Left lung (tissue), 14 donors: ENCODE measurements at places on chromosomes 3 and 15.

DNA sequence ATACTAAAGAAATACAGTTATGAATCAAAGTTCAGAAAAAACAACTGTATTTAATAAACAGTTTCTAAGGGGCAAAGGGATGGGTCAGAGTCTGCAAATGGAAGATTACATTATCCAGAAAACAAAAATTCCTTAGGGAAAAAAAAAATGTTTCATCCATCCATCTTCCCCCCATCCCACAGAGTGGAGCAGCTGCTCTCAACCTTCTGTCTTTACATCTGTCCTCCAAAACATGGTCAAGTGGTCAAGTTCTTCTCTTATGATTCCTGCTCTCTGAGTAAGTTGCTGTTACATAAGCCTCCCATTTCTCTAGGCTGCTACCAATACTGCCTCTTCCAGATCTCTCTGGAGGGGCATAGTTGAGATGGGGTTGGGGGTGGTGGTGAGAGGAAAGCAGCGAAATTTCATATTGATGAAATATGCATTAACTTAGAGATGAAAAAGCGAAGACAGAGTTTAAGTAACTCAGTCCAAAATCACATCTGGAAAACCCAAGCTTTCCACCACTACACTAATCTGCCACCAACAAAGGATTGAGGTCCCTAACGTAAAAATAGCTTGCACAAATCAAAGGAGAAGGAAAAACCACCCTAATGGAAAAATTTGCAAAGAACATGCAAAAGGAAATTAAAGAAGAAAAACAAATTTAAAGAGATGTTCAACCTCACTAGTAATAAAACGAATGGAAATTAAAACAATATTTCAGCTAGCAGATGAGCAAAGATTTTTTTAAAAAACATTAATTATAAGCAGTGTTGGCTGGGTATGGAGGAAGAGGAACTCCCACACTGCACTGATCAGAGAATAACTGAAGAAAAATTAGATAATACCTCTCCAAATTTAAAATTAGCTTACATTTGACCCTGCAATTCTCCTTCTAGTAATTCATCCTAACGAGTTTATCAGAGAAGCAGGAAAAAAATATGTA lies 109.5 kb downstream of the ST8SIA2 start:
- DNase-seq, result no peak

GRCh38 chr3:133230195-133230594 lies 169.7 kb upstream of the BFSP2 start:
- DNase-seq, result no peak

DNA sequence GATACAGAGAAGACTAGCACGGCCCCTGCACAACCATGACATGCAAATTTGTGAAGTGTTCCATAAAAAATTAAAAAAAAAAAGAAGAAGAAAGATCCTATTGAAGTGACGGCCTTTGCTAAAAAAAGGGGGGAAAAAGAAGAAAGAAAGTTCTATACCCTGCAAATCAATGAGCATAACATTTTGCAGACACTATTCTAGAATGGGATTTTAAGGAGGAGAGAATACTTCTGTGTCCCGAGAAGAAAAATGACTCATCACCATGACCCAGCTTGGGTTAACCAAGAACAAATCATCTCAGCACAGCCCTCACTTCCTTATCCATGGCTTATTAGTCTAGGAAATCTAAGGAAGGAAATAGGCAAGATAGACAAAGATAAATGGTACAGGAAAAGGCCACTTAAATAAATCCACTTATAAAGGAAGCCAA lies 7.4 kb upstream of the SH3BP5 start:
- DNase-seq, result no peak

- DNase-seq, result no peak
Measured at GRCh38 chr15:39455471-39455991, 125.3 kb upstream of the THBS1 start.

DNA sequence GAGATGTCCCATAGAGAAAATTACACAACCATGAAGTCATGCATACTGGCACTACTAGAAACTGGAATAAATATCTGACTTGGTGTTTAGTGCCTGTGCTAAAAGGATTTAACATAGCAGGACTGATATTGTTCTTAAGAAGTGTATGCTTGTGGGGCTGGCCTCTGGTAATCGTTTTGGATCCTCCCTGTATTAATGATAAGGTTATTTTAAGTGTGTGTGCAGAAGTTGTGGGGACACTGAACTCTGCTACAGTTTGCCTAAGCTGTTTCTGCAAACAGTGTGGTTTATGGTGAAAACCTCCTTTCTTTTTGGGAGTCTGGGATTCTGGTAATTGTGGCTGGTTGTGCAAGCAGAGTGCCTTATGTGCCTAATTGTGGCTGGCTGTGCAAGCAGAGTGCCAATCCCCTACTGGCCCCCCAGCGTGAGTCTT lies 120.8 kb downstream of the CLASP2 start:
- DNase-seq, result no peak

GRCh38 chr15:77839456-77839855 lies 206.7 kb upstream of the LINGO1 start:
- no peak for DNase-seq

- no peak for DNase-seq
Measured at GRCh38 chr3:48478626-48479555, 25.1 kb downstream of the SHISA5 start.

DNA sequence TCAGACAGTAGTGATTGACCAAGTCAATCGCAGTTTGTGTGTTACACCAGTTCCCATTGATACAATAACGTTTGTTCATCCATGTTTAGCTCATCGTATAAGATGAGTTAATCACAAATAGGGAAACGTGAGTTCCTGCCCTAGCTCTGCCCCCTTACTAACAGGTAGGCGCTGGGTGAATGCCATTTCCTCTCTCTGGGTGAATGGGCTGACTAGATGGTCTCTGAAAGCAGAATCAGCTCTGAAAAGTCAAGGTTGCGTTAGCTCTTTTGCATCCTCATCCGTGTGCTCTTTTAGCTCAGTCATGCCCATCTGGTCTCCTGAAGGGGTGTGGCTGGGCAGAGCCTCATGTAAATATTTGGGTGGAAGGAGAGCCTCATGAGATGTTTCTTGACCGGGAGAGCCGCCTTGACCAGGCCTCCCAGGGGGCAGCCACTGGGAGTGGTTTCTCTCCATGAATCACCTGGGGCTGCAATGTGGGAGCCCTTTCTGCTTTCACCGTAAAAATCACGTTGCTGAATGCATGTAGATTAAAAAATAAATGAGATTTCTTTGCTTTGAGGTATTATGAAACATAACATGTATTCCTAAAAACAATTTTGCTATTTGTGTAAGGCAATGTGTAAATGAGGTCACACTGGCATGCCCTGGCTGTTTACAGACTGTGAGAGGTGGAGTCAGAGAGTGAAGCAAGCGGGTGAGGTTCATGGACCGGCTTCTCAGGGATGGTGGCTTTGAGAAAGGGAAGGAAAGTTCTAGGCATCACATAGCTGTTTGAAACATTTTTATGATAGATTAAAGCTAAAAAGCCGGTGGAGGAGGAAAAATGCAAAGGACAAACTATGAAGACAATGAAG lies 108.4 kb upstream of the RASGRP1 start:
- no peak for DNase-seq

DNA sequence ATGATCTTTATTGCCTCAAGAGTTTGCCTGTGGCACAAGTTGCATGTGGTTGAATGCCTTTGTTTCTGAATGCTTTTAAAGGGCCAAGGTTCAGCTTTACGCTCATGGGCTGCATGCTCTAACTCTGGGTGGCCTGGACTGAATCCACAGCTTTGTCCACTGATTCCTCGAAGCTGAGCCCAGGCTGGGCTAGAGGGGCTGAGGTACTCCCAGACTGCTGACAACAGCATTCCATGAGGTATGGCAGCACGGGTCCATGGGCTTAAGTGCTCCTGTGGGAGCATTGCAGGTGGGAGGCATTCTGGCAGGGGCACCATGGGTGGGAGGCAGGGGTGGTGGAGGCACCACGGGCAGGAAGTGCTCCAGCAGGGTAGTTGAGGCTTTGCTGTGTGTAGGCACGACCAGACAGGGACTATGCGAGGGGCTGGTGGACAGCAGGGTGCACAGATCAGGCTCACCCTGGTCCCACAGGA lies 61.6 kb downstream of the GLCE start:
- DNase-seq, result no peak

- DNase-seq, result no peak
Measured at GRCh38 chr15:75069301-75069925, 46.0 kb downstream of the PPCDC start.

GRCh38 chr15:91953432-91953831 lies 99.9 kb downstream of the SLCO3A1 start:
- DNase-seq, result no peak

GRCh38 chr3:58723173-58723572 lies 56.6 kb upstream of the FAM3D start:
- DNase-seq, result no peak

DNA sequence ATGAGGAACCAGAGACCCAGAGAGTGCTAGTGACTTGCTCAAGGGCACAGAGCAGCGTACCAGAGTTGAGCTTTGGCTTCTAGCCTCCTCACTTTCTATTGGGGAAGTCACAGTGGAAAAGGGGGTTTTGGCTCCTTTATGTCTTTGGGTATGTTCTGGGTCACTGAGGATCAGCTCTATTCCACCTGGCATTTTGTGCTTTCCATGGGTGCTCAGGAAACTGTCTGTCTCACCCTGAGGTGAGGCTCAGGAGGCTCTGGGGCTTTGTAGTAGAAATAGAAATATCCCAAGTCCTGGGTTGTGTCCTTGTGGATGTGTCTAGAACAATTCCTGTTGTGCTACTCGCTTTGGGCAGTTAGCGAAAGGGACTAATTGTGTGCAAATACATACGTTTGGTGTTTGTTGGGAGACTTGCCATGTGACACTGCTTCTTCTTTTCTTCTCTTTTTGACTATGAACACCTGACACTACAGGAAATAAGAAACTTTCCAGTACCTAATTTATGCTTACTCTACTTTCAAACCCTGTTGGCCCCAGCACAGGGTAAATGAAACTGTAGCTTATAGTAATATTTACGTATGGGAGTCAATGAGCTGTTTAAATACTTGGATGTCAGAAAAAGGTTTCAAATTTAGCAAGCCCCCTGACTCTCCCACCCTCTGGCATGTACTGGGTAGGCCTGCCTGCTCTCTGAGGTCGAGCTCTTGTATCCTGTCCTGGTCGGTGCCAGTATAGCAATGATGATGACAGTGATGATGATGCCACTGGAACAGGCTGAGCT lies 35.6 kb downstream of the SMAD3 start:
- DNase-seq, result no peak

DNA sequence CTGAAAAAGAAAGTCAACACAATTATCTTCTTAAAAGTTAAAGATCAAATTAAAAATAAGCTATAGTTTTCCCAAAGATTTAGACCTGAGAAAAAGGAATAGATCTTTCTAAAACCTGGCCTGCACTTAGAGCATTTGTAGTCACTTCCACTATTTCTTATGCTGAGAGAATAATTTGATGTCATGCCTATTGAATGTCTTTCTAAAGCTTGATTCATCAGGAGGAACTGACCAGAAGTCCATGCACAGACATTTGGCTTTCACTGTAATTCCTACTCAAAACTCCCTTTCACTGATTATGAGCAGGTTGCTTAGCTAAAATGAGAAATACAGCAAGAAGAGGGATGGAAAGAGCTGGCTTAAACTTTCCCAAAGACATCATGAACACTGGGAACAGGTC lies 4.3 kb downstream of the GREM1 start:
- no peak for DNase-seq

GRCh38 chr3:52055537-52056351 lies 627 bp downstream of the DUSP7 start:
- peak; percentile 65 for DNase-seq

DNA sequence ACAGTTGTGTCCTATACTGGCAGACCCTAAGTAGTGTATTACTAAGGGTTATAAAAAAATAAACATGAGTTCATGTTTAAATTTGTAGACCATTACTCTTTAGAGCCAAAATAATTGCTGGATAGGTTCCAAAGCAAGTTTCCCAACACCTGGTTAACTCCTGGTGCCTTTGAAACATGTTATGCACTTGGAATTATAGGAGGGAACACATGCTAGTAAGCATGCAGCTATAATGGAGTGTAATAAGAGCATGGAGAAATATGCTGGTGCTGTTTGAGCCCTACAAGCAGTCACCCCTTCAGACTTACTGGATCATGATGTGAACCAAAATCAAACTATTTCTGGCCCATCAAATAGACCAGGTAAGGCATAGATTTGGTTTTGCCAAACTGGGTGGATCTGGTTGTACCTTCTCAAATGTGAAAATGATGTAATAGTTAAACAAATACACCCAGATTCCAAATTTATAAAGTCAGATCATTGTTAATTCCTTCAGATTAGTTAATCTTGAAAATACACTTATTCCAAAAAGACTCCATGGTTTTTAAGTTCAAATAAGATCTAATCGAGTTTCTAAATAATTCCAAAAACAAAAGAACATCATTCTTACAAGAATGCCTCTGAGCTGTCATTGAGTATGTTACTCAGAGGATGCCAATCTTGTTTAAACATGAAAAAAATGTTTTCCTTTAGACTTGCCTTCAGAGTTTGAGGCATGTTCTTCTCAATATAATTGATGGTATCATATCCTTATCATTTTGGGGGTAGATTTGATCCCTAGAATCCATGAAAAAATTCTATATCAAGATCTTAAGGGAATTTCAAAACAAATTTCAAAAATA lies 69.3 kb downstream of the LRRC28 start:
- DNase-seq, result no peak

- DNase-seq, result no peak
Measured at GRCh38 chr3:30871720-30872119, 22.7 kb downstream of the GADL1 start.

GRCh38 chr3:195869413-195870001 lies 38.8 kb downstream of the TNK2 start:
- DNase-seq, result no peak

GRCh38 chr3:16463914-16464313 lies 49.6 kb downstream of the RFTN1 start:
- no peak for DNase-seq

- no peak for DNase-seq
Measured at GRCh38 chr3:196219194-196219969, 3.0 kb downstream of the SLC51A start.

- DNase-seq, result no peak
Measured at GRCh38 chr15:48073881-48074280, 46.9 kb upstream of the SLC24A5 start.

- no peak for DNase-seq
Measured at GRCh38 chr3:78737988-78738387, 1029.8 kb downstream of the ROBO1 start.

DNA sequence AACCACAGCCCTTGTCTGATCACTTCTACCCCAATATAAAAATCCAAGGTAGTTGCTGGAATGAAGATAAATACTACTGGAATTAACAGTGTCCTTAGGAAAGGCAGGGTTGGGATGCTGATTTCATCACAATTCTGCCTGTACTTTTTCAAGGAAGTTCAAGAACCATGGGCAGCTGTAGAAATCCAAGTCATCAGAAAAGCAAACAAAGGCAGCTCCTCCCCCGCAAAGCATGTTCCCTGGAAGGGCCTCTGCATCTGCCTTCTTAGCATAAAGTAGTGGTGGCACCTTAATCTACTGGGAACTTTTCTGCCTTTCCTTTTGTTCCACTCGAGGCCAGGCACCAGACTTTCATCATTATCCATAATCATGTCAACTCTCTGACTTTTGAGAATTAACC lies 54.4 kb downstream of the ERC2 start:
- DNase-seq, result no peak

- no peak for DNase-seq
Measured at GRCh38 chr3:195766671-195767070, 45.1 kb downstream of the MUC4 start.
